ENCODE measurements at places on chromosomes 3 and 15.

- no peak for DNase-seq
These were observed 12.1 kb downstream of the C15orf39 start for GRCh38 chr15:75213768-75214221.

GRCh38 chr3:163672954-163673353, 1405.3 kb downstream of the SI start:
- DNase-seq = no peak

DNA sequence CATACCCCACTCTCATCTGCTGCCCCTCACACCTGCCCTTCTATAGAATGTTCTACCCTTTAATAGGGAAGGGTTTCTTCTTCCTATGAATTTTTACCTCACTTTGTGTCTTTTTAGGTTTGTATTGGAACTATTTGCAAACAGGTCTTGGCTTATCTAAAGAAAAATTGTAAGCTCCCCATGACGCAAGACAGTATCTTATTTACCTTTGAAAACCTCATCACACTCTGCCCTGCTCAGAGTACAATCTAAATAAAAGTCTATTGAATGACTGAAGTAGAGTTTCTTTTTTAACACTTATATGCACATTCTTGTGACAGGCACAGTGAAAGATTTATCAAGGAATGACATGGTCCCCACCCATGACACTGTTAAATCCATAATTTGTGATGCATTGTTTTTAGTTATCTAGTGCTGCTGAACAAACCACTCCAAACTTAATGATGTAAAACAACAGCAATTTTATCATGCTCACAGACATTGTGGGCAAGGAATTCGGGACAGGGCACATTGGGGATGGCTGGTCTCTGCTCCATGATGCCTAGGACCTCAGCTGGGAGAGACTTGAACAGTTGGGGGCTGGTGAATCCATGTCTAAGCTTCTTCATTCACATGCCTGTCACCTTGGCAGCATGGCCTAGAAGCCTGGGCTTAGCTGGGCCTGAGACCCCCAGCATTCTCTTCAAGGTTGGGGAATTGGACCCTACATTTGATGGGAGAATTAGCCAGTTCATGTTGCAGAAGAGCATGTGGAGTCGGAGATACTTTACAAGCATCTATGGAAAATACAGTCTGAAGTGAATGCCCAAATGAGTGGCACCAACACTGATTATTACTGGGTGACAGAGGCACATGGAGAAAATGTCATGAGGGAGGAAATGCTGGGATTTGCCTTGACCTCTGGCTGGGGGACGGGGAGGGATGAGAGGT, 252.2 kb upstream of the CTDSPL start:
- DNase-seq = no peak

GRCh38 chr15:67098768-67099282, 33.4 kb downstream of the SMAD3 start:
- DNase-seq = no peak

- no peak for DNase-seq
These were observed 70.4 kb downstream of the HES1 start for GRCh38 chr3:194206320-194206719.

- DNase-seq = no peak
These were observed 158.8 kb downstream of the ERC2 start for GRCh38 chr3:56309465-56309864.

DNA sequence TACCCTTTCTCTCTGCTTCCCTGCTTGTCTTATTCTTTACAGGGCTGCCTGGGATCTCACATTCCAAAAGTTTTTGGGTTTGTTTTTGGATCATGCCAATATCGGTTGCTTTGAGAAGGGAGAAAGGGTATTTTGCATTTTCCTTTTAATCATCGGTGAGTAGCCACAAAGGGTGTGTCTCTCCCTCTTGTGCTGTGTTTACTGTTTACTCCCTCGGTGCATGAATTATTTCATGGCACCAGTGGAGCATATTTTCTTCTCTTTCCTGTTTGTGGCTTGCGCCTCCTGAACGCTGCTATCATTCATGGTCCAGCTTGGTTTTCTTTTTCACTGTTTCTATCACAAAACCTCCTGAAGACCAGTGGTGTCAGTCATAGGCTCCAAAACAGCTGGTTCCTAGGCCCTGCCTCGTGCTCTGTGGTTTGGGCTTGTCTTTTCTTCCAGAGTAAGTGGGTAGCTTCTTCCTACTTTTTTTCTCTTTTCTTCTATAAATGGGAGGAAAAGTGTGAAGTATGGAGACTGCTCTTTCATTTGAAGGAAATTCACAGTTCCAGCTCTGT, 54.9 kb downstream of the IGF1R start:
- DNase-seq = no peak

DNA sequence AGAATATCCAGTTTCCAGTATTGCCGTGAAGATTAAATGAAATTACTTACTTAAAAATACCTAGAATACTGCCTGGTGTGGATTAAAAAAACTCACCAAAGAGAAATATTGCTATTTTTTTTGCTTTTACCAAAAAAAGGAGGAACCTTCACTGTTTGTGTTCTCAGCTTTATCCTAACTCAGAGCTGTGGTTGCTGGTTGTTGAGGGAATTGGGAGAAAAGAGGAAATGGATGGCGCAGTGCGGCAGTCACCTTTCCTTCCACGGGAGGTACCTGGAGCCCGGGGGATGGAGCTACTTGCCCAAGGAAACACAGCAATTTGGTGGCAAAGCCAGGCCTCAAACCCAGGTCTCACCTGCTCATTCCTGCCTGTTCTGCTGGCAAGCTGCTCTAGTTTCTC, 270.3 kb downstream of the RPLP1 start:
- DNase-seq = no peak

GRCh38 chr3:27176256-27176655, 192.9 kb downstream of the NEK10 start:
- no peak for DNase-seq
